NCI-H1694 (cell line): ENCODE measurements at places on chromosomes 16 and 17.
A peak's percentile ranks its signal among the peaks of the same experiment; 100 is the strongest.

- no peak for DNase-seq
Observed at GRCh38 chr16:77556201-77556873, 121.5 kb upstream of the ADAMTS18 start.

- DNase-seq: no peak
Observed at GRCh38 chr17:41939693-41940090, 9.3 kb downstream of the ODAD4 start.

- peak; percentile 79 for DNase-seq
Observed at GRCh38 chr17:43907998-43908721, 824 bp upstream of the MPP2 start.

DNA sequence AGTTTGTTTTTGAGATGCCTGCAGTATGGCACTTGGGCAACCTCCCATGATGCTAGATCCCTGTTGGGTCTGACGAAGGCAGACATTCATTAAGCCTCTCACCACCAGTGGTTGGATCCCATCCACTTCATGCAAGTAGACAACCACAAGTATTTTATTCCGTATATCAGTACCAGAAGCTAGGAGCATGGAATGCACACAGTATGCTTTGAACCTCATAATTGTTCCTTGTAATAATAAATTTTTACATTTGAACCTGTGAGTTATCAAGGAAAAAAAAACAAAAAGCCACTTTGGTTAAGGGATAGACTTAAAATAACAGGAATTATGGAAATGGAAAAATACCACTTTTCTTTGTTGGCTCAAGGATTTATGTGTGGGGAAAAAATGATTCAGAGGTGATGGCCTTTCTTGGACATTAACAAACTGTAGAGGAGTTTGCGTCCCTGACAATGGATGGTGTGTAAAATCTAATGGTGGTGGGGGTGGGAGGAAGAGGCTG is 107.1 kb upstream of the KCNJ16 start:
- no peak for DNase-seq

- DNase-seq: no peak
Observed at GRCh38 chr17:64599187-64599676, 62.9 kb downstream of the SMURF2 start.
